Amygdala (tissue), 56 donors: ENCODE measurements at places on chromosomes 5 and 9.

GRCh38 chr5:143258559-143259253 is 144.8 kb downstream of the NR3C1 start:
- DNase-seq, result no peak

DNA sequence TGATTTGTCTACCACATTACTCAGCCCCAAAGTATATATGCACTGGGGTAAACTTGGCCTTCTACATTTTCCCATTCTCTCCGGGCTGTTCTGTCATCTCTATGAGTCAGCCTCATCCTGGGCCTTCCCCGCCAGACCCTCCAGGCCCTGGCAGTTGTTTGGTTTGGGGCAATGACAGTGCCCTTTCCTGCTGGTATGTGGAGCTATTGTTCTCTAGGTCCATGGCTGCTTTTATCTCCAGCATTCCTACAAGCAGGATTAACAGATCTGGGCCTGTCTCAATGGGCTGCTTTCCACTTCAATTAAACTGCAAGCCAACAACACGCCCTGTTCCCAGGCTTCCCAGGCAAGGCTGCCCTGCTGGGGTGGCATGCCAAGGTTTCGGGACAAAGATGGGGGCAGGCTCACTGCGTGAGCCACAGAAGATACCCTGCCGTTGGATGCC is 136.4 kb downstream of the SLIT3 start:
- DNase-seq, result no peak

- DNase-seq, result no peak
Measured at GRCh38 chr9:110744715-110745384, 76.3 kb downstream of the MUSK start.

DNA sequence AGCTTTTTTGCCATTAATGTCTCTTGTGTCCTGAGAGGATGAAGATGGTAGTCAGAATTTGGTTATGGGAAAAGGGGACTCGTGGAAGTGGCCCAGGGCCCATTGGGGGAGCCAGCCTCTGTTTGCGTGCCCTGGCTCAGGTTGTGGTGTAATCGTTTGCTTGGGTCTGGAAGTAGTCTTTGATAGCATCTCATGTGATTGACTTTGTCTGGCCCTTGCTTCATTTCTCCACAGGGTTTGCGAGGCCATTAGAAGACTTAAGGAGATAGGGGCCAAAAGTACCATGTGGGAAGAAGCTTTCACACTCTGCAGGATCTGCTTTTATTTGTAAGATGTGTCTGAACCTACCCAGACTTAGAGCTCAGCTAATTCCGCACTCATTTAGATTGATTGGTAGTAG is 114.5 kb downstream of the FGF1 start:
- no peak for DNase-seq

DNA sequence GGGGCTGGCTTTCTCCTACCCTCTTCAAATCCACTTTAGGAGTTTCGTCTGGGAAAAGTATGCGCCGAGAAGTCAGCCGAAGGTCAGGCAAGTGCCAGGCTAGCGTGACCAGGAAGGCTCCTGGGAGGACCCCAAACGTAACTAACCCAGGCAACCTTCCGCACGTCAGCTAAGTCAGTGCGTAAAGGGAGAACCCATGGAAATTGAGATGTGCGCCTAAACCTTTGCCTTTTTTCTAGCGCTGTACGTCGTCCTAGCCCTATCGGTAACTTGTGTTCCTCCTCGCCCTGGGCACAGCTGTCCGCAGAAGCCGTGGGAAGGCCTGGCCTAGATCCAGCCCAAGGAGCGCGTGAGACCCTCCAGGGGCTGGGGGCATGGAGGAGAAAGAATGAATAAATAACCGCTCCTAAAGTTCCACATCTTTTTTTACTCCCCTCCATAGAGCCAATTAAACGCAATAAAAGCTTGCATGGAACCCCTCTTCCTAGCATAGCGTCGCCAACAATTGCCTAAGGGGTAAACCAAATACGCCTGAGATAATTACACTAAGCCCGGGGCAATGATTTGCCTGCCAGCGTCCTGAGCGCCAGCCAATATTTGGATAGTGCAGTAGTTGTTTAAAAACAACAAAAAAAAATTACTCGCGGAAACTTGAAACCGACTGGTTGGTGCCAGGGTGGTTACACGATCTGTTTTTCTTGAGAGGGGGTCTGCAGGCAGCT is 4.0 kb upstream of the FOXB2 start:
- no peak for DNase-seq

DNA sequence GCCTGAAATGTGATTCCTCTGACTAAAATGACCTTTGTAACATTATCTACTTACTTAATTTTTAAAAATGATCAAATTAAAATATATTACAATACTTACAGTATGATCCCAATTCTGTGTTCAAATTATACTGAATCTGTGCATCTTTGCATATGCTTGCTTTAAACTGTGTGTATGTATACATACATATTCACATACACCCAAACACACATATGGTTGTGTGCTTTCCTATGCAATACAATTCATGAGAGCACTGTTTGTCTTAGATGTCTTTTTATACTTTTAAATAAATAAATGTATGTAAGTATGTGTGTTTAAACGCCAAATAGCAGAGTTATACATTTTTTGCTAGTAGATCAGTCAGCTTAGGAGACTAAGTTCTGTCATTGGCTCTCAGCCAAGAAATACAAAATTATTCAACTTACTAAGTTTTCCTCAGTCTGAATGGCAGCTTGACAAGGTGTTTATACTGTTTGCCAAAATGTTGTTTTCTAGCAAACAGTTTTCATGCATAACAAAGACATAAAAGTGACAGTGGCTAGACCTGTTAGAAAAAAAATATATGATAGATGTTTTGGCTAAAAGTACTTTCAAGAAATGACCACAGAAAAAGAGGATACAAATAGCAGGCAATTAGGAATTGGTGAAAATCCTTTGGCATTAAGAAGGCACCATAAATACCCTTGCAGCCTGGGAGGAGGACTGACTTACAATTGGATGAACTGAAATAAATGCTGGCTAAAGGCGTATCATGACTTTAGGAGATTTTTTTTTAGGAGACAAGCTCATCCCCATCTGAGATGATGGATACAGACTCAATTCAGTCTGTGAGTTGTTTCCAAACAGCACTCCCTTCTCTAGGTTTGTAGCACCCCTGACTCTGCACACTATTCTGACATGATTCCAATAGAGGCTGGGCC is 7.9 kb downstream of the TICAM2 start:
- no peak for DNase-seq

GRCh38 chr5:139228201-139228803 is 30.1 kb upstream of the SIL1 start:
- no peak for DNase-seq
